EL (cell line): ENCODE measurements at places on chromosomes 6 and 20.

DNA sequence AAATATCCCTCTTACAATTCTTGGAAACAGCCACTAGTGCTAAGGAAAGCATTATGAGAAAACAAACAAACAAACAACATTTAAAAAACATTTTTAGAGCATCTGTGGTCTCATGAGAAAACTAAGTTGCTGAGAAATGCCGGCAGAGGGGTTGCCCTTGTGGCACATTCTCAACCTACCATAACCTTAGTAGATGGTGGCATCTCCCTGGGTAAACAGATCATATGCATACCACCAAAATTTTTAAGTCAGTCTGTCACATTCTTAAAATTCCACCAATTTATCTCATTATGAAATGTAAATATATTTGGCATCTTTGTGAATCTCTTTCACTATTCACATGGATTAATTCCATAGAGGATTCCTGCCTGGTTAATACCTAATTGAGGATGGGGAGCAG lies 575.7 kb upstream of the MARCKS start:
- DNase-seq = peak; percentile 74

DNA sequence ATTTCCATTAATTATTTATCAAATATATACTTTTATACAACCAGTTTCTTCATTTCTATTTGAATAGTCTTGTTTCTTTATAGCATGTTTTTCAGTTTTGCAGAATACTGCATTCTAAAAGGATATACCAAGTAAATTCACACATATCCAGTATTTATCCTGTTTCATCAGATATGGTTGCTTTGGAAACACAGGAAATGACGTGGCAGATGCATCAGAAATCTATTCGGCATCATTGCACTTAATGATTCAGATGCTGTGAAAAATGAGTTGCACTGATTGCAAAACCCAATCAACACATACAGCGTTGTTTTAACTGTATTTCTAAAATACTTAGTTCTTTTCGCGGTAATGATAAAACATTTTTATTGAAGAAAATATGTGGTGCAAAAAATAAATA lies 594.9 kb downstream of the CDH26 start:
- DNase-seq = no peak

DNA sequence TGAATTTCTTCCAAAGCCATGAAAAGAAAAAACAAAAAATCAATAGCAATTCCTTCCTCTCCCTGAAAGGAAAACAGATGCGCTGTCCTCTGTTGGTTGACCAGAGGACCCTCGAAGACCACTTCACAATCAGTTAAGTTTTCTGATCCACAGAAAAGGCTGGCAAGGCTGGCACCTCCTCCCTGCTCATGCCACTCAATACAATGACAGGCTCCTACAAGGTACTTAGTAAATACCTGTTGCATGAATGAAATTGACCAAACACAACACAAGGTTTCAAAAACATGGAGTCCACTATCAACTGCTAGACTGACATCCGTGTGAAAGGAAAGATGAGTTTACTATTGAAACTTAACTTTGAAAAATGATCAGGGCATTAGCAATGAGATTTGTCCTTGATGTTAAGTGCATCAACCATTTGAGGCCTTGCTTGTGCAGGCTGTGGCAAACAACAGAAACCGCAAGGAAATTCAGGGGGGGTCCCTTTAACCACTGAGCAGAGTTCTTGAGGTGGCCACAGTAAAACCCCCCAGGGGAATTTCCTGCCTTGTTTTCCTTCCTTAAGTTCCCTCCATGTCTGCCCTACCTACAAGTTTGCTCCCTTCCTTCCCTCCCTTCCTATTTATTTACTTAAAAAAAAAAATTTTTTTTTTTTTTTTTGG lies 27.9 kb upstream of the RTF2 start:
- DNase-seq = peak; percentile 40

GRCh38 chr6:108644252-108644651 lies 83.5 kb downstream of the FOXO3 start:
- no peak for DNase-seq

GRCh38 chr6:118297821-118298220 lies 250.3 kb upstream of the PLN start:
- peak; percentile 8 for DNase-seq

DNA sequence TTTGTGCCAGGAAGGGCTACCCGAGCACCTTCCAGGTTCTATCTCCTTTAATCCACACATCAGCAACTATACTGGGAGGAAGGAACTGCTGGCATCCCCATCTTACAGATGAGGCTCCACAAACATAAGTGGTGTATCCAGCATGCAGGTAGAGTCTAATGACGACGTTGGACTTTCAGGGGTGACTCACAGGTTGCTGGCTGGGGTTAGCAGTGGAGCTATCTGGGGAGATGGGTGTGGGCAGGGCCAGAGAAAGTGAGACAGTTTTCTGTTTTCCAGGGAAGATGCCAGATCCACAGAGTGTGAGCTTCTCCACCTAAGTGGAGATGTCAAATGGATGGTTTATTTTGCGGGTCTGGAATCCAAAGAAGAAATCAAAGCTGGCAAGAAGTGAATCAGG lies 31.8 kb downstream of the CDH22 start:
- no peak for DNase-seq

- peak; percentile 46 for DNase-seq
These were observed 17.3 kb upstream of the ID1 start for GRCh38 chr20:31587545-31588389.
